ENCODE measurements at places on chromosomes 5 and 9.

DNA sequence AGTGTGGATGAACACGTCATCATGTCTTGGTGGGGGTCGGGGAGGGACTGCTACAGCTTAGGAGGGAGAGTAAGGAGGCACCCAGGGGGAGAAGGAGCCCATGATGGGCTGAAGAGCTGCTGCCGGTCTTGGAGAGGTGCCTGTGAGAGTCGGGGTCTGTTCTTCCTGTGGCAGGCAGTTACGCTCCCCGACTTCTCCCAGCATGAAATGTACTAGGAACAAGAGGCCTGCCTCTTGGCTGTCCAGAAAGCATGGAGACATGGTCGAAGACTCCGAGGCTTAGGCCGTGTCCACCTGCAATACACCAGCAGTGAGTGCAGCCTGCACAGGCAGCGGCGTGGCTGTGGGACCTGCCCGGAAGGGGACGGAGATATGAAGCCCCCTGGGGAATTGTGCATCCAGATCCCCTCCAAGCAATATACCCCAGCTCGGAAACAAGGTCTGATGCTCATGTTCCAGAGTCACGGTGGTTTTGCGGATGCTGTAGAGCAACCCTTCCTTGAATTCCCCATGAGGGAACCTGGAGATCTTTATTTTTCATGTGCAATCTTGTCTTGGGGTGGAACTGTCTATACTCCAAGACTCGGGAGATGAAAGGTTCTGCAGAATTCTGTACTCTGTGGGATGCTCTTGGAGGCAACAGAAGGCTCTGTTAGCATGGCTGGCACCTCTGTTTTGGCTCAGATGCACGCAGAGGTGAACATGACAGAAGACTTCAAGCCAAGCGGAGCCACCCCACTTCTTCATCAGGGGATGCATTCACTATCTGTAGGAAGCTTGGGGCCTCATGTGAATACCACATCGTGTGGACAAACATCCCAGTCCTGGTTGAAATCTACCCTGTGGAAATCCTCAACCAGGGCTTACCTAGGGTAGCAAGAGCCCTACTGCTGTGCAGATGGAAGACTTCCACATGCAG, 374.9 kb upstream of the IRX4 start:
- DNase-seq = no peak

- DNase-seq = no peak
Observed at GRCh38 chr5:143599474-143599873, 196.0 kb upstream of the NR3C1 start.

GRCh38 chr5:75081510-75081909, 29.2 kb upstream of the GCNT4 start:
- no peak for DNase-seq

DNA sequence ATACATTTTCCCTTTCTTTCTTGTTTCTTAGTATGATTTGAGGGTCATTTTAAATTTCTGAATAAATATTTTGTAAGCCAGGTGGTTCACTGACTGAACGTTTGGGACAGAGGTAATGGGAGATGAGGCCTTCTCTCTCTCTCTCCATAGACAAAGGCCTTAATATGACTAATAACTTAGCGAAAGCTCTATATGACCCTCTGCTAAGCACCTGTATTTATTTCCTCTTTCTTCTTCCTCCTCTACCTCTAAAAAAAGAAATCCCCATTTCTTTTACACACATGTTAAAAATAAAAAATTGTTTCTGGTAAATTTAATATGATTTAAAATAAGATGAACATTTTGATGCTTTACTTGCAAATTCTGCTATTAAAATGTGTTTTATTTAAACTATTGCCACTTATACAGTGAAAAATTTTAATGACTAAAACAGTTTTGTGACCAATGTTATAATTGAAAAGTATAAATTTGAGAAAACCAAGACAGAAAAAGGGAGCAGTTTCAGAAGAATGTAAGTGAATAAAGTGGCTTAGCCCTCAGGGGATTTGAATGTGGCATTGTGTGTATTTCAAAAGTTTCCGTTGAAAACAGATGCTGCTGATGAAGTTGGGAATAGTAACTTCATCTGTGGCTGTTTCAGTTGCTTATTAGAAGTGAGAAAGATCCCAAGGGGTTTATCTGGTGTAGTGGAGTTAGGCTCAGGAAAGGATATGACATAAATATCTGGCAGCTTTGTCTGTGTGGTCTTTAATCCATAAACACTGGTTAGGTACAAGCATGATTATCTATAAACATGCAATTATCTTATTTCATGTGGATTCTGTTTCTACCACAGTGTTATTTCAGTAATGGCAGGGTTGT, 128.6 kb upstream of the GRHPR start:
- DNase-seq = no peak

- DNase-seq = no peak
Observed at GRCh38 chr9:86763791-86764190, 183.5 kb downstream of the GAS1 start.

All from NCI-H1417 (cell line).